ENCODE measurements at places on chromosomes 3 and 15.

DNA sequence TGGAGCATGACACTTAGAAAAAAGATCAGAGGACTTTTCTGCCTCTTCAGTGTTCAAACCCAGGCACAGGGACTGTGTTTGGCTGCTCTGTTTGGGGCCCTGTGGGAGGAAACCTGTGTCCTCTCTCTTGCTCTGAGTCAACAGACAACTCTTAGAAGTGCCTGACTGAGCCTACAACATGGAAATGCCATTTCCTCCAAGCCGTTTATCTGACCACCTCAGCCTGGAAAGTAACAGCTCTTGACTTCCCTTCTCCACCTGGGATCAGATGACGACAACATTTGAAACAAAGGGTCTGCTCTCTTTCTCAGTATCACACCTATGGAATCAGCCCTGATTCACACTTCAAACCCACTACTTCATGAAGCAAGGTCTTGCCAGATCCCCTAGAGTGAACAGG, 91.3 kb upstream of the CTDSPL start:
- DNase-seq, result no peak

- DNase-seq, result peak; percentile 63
Measured at GRCh38 chr3:129121016-129121791, 400 bp downstream of the RAB43 start.

GRCh38 chr3:168327856-168328255, 232.1 kb upstream of the GOLIM4 start:
- DNase-seq, result no peak

DNA sequence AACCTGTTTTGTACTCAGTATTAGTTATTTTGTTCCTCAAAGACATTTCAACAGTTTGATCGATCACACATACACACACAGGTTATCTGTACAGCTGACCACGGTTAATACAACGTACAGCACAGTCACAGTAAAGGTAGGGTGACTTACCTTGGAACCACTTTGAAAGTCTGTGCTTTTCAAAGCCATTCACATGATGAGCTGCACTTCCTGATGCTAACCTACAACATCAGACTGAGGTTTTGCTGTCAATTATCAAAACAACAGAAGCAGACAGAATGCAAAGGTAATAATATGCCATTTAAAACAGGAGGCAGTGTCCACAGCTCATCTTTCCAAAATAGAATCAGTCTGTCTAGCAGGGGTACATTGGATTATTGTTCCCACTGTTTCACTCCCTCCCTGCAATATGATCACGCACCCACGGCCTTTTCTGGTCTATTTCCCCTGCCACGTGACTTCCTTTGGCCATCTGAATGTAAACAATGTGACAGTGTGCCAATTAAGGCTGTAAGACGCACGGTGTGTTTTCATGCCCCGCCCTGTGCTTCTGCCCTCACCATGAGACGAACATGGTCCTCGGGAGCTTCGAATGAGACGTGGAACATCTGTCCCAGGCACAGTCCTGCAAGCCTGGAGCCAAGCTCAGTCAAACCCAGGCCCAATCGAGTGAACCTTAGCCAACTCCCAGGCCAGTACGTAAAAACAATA, 102.4 kb downstream of the FMN1 start:
- no peak for DNase-seq

DNA sequence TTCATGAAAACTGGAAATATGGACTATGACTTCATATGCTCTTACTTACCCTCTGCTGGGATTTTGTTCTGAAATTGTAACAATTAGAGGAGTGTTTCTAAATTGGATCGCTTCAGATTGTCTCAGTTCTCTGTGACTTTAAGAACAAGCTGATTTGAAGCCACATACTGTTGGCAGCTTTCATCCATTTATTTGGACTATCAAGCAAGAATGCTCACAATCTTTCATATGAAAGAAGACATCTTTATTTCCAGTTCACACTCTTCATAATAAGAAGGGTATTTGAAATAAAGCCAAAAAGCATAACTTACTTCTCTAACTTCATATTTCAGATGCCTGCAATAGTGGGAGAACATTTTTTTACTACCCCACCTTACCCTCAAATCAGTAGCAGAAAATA, 491.6 kb upstream of the TPRG1 start:
- DNase-seq, result no peak

DNA sequence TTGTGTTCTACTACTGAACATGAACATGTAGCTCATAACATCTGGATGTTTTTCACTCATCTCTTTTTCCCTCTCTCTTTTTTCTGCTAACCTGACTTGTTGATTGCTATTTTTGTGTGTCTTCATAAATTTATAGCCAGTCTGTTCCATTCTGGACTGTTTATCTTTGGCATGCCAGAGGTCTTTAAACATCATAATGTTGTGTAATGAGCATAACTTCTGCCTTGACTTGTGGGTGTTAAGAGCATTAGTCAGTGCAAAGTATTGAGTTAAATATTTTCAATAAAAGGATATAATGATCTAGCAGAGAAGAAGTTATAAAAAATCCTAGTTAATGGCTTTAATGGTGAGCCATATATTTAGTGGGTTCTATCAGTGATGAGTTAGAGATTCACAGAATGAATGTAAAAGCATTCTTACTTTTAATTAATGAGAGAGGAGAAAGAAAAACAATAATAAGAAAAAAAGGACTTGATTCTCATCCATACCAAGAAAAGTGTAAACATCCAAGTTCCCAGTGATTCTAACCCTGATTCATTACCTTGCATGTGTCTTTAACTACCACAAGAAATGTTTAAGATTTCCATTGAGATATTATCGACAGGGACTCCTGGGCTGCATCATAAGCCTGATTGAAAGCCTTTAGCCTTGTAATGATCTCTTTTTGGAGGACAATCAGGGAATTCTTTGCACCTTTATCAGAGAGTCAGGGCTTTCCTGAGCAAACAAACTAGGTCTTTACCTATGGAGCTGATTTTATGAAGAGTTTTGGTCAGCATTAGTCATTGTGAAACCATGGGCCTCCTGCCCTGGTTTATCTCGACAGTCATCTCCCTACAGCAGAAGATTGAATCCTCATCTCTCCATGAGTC, 22.9 kb downstream of the MITF start:
- no peak for DNase-seq

GRCh38 chr15:43423793-43424192, 52.9 kb downstream of the TUBGCP4 start:
- DNase-seq, result no peak

GRCh38 chr3:10546181-10546624, 40.8 kb upstream of the ATP2B2 start:
- no peak for DNase-seq

DNA sequence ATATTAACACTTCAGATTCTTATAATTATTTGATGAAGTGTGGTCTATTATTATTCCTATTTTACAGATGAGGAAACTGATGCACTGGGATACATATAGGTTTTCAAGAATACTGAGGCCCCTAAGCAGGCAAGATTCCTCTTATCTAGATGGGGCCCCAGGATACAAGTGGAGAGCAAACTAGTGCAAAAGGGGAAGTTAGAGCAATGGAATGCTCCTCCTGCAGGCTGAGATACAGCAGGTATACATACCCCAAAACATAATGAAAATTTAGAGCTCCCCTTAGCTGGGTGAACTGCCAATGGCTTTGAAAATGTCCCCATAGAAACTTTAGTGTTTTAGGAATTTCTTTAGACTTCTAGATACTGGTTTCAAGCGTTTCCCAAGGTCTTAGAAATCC, 247.1 kb downstream of the CHST2 start:
- DNase-seq, result peak; percentile 45

DNA sequence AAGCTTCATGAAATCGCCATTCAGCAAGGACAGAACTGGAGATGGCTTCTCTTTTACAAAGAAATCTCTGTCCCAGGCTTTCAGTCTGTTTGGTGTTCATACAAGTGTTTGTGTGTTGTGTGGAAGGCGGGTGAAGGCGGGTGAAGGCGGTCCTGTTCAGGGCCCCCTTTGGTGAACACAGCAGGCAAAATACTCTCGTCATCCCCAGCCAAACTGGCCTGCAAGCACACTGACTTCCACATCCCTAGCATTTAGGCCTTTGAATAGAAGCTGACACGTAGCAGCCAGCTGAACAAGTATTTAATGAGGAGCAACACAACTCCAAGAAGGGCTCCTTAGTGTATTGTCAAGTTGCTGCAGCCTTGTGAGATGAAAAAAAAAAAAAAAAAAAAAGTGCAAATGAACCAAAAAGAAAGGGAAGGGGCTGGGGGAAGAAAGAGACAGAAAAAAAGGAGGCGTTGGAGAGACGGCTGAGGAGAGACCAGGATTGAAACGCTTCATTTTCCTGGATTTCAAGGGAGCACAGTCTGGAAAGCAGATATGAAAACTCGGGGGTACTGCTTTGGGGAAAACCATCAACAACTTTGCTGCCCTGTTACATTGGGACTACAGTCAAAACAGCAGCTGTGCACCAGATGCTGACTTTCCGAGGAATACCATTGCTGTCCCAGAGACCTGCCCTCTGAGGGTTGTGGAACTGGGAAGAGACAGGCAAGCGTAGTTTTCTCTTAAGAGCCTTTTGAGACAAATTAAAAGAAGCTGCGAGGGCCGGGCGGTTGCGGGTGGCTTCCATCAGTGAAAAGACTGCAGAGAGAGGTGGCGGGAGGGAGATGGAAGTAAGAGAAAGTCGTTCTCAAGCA, 74.6 kb downstream of the TGFBR2 start:
- no peak for DNase-seq

- peak; percentile 77 for DNase-seq
Measured at GRCh38 chr15:43285609-43286037, 18.9 kb upstream of the TGM5 start.

DNA sequence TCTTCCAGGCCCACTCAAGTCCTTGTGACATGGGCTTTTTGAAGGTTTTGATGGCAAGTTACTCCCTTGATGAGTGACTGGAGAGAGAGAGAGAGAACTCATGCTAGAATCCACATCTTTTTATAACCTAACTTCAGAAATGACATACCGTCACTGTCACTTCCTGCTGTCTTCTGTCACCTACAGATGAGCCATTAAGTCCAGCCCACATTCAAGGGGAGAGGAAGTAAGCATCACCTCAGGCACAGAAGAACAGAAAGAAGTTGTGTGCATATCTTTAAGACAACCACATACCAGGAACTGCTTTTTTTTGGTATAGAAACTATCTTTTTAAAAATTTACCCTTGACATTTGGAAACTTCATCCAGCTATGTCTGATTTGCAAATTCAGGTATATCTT, 16.6 kb upstream of the TXNRD3 start:
- DNase-seq, result peak; percentile 43

Measured in NB4 (cell line).